ENCODE measurements at places on chromosomes 2 and 18.

DNA sequence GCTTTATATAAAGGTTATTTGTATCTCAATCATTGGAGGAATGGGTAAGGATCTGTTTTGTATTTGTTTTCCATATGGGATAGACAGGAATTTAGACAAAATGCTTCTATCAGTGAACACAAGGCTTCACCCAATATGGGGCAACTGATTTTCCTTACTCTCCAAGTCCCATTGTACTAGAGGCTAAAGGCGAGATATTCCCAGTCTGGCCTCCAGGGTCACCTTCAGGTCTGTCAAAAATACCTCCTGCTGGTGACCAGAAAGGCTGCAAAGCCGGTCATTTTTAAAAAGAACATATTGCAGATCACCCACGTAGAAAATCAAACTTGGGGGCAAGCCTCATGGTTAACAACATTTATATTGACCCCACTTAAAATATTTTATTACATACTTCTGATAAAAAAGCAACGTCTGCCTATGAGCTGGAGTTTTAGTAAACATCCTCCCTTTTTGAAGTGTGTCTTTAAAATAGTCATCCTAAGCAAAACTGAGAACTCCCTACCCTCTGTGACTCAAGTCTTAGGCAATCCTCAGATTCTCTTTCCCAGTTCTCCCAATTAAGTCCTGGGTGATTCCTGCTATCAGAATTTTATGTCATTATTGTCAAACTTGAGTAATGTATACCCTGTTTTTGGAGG lies 276.6 kb downstream of the MREG start:
- no peak for DNase-seq

DNA sequence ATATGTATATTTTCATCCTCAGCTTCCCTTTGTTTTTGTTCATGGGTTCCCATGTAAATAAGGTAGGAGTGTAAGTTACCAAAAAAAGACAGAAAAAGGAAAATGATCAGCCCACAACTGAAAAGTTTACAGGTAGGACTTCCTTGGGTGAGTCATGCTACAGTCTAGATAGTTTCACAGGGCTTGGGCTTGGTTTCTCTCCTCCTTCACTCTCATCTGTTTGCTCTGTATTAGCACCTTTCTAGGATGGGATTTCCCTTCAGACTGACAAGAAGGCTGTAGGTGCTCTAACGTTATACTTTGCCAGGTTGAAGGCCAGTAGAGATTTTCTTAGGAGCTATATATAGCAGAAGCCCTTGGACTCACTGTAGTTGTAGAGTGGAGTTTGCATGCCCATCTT lies 57.9 kb downstream of the FAM171B start:
- no peak for DNase-seq

GRCh38 chr2:68764806-68765311 lies 30.2 kb downstream of the ARHGAP25 start:
- DNase-seq, result no peak

DNA sequence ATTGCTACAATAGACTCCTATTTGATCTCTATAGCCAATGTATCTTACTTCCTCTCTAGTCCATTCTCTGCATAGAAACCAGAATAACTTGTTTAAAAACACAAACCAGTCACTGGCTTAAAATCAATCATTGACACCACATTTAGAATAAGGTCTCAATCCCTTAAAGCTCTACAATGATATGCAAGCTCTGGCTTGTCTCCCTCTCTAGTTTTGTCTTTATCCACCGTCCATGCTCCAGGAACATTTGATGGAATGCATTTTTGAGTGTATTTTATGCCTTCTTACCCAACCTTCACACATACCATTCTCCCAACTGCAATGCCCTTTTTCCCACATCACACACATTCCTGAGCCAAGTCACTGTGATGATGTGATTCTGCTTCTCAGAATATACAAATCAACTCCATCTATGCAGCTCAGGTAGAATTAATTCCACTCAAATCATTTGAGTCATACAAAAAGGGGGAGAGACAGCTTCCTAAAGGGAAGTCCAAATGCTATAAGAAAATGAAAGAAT lies 1107.2 kb downstream of the DPP10 start:
- DNase-seq, result no peak

DNA sequence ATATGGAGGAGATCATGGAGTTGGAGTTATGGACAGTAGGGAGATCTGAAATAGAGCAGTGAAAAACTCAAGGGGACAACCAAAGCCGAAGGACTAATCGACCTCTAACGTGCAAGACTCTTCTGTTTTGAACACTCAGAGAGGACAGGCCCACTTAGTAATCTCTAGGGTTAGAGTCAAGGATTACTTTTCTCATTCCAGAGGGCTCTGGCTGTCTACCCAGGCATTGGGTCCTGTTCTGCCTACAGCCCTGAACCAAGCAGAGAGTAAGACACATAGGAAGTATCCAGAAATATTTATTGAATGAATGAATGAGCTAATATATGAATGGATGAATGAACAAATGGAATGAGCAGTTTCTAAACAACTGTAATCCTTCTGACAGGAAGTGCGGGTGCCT lies 50.3 kb upstream of the PKDCC start:
- no peak for DNase-seq

- no peak for DNase-seq
These were observed 7.4 kb downstream of the TMEM127 start for GRCh38 chr2:96258166-96259022.

GRCh38 chr18:80192653-80193385 lies 54.5 kb downstream of the PARD6G start:
- no peak for DNase-seq

GRCh38 chr2:58484221-58484620 lies 243.1 kb upstream of the FANCL start:
- DNase-seq, result no peak

GRCh38 chr2:95052804-95053479 lies 27.4 kb downstream of the MAL start:
- DNase-seq, result no peak

- no peak for DNase-seq
These were observed 21.0 kb downstream of the MERTK start for GRCh38 chr2:111919365-111919764.

GRCh38 chr2:237426517-237426916 lies 12.6 kb upstream of the COL6A3 start:
- DNase-seq, result no peak

- DNase-seq, result no peak
These were observed 267.9 kb upstream of the PIK3C3 start for GRCh38 chr18:41687138-41687537.

DNA sequence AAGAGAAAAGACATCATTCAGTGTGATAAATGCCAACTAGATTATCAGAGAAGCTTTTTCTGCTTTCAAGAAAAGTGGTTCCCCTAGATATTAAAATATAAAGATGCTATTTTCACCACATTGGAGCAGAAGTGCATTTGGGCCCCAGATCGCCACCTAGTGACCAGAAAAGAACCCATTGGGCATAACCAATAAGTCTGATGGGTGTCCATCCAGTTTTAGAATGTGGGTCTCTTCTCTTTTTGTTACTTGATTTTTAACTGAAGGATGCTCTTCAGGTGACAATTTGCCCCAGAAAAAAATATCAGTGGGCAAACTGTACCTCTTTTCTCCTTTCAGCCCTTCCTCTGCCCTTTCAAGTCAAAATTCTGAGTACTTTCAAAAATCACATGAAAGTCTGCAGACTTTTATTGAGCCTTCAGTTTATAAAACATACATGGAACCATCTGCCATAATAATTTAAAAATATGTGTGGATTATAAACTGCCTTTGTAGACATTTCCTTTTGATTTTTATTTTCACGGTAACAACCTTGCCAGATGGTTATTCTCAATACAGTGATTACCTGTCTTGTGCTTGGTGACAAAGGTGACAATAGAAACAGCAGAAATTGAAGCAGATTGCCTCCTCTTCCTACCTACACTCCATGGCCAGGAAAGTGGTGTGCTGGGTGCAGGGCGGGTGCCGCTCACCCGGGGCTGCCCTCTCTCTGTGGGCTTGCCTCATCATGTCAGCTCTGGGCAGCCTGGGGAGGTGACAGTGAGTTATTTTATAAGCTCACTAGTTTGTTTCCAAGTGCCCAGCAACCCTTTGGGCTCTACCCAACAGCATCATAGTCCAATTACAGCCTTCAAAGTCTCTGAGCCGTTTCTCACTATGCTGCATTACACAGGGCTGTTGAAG lies 124.5 kb downstream of the DCDC2C start:
- peak; percentile 12 for DNase-seq

GRCh38 chr18:56508370-56509036 lies 129.9 kb downstream of the TXNL1 start:
- no peak for DNase-seq

- DNase-seq, result no peak
These were observed 10.6 kb downstream of the DNAJB2 start for GRCh38 chr2:219289537-219290361.

- no peak for DNase-seq
These were observed 295.9 kb downstream of the HRH4 start for GRCh38 chr18:24756385-24756784.

GRCh38 chr18:49100226-49100968 lies 149.6 kb upstream of the SMAD7 start:
- no peak for DNase-seq

DNA sequence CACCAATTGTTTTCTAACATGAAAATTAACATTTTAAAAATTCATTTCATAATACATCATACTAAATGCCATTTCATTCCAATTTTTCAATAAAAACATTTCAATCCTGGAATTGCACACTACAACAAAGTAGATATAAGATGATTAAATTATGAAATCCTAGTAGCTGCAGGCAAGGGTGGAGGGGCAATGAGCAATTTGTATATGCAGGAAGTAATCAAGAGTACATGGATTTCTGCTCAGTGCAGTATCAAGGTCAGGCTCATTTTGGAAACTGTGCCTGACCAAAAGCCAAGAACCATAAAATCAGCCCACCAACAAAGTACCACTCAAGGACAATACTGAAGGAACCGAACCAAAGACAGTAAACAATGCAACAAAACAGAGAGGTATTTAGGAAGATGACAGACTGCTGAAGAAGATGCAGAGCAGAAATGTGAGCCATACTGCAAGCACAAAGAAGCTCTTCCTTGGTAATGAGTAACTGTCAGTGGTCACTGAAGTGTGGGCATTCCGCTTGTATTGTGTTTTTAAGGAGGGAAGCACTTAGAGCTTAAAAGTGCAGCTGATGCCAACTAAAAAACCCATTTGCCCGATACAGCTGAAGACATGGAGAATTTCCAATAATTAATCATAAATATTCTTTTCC lies 34.5 kb upstream of the DSEL start:
- no peak for DNase-seq

- no peak for DNase-seq
These were observed 45.9 kb downstream of the PIKFYVE start for GRCh38 chr2:208311954-208312353.

- DNase-seq, result no peak
These were observed 254.9 kb downstream of the PAX3 start for GRCh38 chr2:222043897-222044296.

GRCh38 chr18:47184419-47185050 lies 8.4 kb upstream of the IER3IP1 start:
- DNase-seq, result no peak

DNA sequence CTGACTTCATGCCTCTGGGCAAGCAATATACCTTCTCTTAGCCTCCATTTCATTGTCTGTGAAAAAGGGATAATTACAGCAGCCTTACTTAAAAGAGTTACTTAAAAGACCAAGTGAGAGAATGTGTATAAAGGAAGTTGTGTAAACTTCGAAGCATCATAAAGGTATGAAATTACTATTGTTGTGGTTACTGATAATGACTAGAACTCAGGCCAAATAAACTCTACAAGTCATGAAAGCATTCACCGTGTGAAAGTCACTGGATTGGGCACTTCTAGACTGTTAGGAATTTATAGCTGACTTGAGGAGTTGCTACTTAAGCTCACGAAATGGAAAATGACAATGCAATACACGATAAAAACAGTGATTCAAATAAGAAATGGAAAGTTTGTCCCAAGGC lies 67.4 kb upstream of the HAAO start:
- no peak for DNase-seq

GRCh38 chr18:68705119-68705518 lies 9.8 kb downstream of the TMX3 start:
- DNase-seq, result no peak

- DNase-seq, result no peak
These were observed 310.2 kb upstream of the HNMT start for GRCh38 chr2:137654046-137654445.

- DNase-seq, result peak; percentile 78
These were observed 17.0 kb upstream of the NFATC1 start for GRCh38 chr18:79378536-79379250.

DNA sequence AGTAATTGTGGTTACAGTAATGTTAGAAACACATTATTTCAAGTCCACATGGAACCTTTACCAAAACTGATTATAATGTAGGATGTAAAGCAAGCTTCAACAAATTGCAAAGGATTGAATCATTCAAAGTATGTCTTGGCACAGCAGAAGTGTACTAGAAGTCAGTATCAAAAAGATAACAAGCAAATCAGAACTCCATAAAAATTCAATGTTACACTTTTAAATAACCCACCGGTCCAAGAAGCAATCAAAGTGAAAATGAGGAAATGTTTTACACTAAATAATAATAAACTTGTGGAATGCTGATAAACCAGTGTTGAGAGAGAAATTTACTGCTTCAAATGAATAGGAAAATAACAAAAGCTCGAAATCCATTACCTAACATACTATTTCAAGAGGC lies 47.7 kb downstream of the TTC21B start:
- DNase-seq, result no peak

GRCh38 chr2:157172866-157173578 lies 84.5 kb upstream of the GALNT5 start:
- no peak for DNase-seq

DNA sequence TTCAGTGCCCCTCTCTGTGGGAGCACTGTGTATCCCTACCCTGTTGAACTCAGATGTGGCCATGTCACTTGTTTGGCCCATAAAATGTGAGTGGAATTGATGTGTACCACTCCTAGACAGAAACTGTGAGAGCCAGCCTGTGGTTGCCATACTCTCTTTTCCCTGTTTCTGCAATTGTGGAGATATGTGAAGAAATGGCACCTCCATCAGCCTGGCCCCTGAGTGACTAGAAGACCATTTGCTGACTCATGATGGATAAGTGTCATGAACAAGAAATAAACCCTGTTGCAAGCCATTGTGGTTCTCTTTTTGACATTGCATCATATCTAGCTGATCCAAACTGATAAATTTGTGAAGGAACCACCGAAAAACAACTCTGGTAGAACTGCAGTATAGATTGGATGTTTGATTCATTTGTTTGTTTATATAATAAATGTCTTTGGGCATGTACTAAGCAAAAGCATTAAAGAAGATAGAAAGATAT lies 214.5 kb upstream of the FBXO11 start:
- no peak for DNase-seq
